ENCODE measurements at places on chromosomes 5 and 9. TPM values are rescaled to one million over a fixed set of nuclear protein-coding genes. Genes with fewer than 3 reads are reported as not detected.

GRCh38 chr9:26247861-26248260 lies 569.6 kb upstream of the TUSC1 start:
- no peak for DNase-seq

The WHRN gene
- 0.57 TPM for total RNA-seq

The KLHL9 gene
- 11.2 TPM for total RNA-seq

GRCh38 chr5:20833081-20833627 lies 845.2 kb upstream of the CDH18 start:
- no peak for DNase-seq

The MARCHF3 gene
- total RNA-seq, result 25.0 TPM

DNA sequence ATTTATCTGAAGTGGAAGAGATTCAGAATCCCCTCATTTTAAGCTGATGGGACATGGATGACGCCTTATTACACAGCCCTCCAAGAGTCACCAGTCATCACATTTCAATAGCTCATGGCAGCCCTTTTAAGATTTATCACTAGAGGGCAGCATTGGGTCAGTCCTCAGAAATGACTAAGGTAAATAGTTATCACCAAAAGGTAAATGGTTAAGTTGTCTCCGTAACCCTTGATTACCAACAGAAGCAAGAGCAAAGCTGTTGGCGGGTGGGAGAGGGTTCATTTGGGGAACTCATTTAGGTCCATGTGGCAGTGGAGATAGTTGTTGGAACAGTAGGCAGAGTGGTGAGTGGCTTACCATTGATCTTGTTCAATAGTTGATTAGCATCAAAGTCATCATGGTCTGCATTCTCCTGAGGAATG lies 12.0 kb upstream of the C9 start:
- DNase-seq, result no peak

The GZMA gene
- 0.87 TPM for total RNA-seq

DNA sequence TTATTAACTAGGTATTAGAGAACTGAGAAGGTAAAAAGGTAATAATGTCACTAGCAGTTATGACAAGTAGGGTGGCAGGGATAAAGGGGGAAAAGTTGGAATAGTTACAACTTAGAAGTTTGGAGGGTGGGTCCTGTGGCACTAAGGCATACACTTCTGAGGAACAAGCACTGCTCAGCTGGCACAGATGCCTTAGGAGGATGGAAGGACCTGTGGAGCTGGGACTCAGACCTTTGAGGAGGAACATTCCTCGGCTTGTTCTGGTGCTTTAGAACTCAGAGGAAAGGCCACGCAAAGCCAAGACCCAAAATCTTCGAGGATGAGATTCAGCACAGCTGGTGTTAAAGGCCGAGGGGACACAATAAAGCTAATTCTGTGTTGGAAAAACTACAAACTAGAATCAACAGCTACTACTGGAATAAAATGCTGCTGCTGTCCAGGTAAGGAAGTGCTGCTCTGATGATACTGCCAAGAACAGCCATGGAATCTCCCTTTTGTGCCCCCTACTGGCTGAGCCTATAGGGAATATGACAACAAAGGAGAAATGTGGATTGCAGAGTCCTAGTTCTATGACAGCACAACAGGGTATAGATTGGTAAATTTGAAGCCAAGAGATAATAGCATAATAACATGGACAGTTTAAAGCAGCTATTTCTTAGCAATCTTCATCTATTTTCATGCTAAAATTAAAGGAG lies 126.7 kb downstream of the SLC25A46 start:
- no peak for DNase-seq

- no peak for DNase-seq
These were observed 87.3 kb downstream of the HRH2 start for GRCh38 chr5:175745210-175745609.

GRCh38 chr5:122195802-122196394 lies 66.6 kb downstream of the ZNF474 start:
- no peak for DNase-seq
